Right cardiac atrium (tissue), 5 donors: ENCODE measurements at places on chromosomes 7 and 10. TPM values are rescaled to one million over a fixed set of nuclear protein-coding genes. Genes with fewer than 3 reads are reported as not detected.

Gene GATA3
- total RNA-seq = 0.89 TPM

Gene KAZALD1
- total RNA-seq = 19.1 TPM

GRCh38 chr10:15113766-15114165 lies 16.6 kb downstream of the RPP38 start:
- no peak for DNase-seq

DNA sequence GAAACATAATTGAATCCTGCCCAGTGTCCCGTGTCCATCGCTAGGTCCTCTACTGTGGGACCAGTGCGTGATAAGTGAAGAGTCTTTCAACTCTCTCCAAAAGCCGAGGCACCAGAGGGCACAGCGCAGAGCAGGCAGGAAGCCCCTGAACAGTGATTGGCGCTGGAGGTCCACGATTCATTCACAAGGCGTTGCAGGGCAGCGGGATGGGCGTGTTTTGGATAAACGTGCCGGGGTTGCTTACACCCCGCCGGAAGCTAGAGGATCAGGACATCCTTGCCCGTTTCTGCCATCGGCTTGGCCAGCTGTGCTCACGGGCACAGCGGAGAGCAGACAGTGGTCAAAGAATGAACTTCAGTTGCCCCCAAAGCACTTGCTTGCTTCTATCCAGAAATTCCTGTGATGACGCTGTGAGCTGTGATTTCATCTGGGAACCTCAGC lies 86.0 kb upstream of the PFKP start:
- DNase-seq = no peak

- DNase-seq = no peak
These were observed 98.9 kb downstream of the DYNC1I1 start for GRCh38 chr7:95871075-95871848.

- no peak for DNase-seq
These were observed 64.9 kb upstream of the C1QL3 start for GRCh38 chr10:16586358-16587138.
